ENCODE measurements at places on chromosomes 5 and 9. TPM values are rescaled to one million over a fixed set of nuclear protein-coding genes. Genes with fewer than 3 reads are reported as not detected.

Gene DDX4
- total RNA-seq: not detected

Gene PCDHB14
- 1.5 TPM for total RNA-seq

Gene PCDHGB5
- 30.9 TPM for total RNA-seq

Gene TRIM36
- total RNA-seq: 1.4 TPM
